ENCODE measurements at places on chromosomes 2 and 18.

GRCh38 chr2:14901737-14902136 is 269.2 kb downstream of the LRATD1 start:
- peak; percentile 16 for DNase-seq

GRCh38 chr2:119264781-119265692 is 41.4 kb downstream of the STEAP3 start:
- DNase-seq = peak; percentile 65

GRCh38 chr2:211599146-211599545 is 939.5 kb downstream of the ERBB4 start:
- no peak for DNase-seq

- peak; percentile 61 for DNase-seq
Measured at GRCh38 chr18:76823587-76824011, 1.2 kb downstream of the ZNF236 start.

- DNase-seq = no peak
Measured at GRCh38 chr2:69145204-69145603, 132.2 kb downstream of the ANTXR1 start.

GRCh38 chr2:14623237-14623636 is 9.3 kb upstream of the LRATD1 start:
- no peak for DNase-seq

- DNase-seq = no peak
Measured at GRCh38 chr2:197306024-197306695, 4.4 kb downstream of the ANKRD44 start.

DNA sequence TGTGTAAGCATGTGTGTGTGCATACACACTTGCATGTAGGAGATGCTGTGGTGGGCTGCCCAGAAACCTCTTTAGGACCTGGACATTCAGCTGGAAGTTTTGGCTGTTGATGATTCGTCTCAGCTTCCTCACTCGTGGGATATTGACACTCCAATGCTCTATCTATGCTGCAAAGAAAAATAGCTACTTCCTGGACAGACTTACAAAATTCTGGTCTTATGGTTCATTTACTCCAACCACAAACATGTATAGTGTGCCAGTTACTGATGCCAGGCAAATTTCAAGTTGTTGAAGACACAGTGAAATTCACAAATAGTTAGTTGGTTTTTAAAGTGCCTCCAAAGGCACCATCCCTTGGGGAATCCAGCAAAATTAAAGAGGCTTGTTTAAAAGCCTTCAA is 882.6 kb downstream of the CPS1 start:
- DNase-seq = no peak

Measured in NB4 (cell line).